ENCODE measurements at places on chromosomes 6 and 20.
A peak's percentile ranks its signal among the peaks of the same experiment; 100 is the strongest.

- no peak for DNase-seq
Observed at GRCh38 chr6:166903027-166903426, 53.3 kb downstream of the RNASET2 start.

DNA sequence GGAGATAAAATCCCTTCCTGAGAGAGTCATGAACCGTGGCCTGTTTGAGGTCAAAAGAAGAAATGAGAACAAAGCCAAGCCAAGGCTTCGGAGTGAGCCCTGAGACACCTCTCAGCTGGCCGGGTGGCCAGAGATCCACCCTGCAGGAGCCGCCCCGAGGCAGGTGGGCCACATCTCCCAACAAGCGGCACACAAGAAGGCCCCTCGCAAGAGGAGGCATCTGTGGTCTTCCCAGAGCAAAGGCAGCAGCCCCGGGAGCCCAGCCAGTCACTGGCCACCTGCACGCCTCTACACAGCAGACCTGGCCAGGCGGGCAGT lies 30.9 kb upstream of the AFDN start:
- no peak for DNase-seq

DNA sequence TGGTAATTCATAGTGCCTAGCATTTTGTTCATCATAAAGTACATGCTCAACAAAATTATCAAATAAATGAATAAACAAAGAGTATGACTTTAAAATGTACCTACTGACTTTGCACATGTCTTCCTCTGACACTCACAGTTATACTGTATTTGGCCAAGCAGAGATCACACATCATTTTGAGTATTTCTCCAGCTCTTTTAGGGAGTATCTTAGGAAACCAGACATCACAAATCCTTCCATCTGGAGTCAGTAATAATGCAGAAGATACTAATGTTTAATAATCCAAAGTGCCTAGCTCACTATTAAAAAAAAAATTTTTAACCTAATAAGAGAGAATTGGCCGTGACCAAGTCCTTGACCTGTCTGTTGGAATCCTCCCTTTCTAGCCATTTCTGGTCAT lies 154.6 kb downstream of the ZNF217 start:
- no peak for DNase-seq

GRCh38 chr6:119533603-119534279 lies 184.2 kb upstream of the MAN1A1 start:
- DNase-seq, result peak; percentile 88

- DNase-seq, result no peak
Observed at GRCh38 chr6:56821005-56821432, 133.9 kb upstream of the BEND6 start.

DNA sequence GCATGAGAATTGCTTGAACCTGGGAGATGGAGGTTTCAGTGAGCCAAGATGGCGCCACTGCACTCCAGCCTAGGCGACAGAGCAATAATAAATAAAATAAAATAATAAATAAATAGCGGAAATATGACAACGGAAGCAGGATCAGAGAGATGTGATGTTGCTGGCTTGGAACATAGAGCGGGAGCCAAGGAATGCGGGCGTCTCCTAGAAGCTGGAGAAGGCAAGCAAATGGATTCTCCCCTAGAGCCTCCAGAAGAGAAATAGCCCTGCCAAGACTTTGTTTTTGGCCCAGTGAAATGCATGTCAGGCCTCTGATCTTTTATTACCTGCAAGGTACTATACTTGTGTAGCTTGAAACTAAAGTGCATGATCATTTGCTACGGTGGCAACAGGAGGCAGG lies 12.4 kb downstream of the KIAA1755 start:
- no peak for DNase-seq

DNA sequence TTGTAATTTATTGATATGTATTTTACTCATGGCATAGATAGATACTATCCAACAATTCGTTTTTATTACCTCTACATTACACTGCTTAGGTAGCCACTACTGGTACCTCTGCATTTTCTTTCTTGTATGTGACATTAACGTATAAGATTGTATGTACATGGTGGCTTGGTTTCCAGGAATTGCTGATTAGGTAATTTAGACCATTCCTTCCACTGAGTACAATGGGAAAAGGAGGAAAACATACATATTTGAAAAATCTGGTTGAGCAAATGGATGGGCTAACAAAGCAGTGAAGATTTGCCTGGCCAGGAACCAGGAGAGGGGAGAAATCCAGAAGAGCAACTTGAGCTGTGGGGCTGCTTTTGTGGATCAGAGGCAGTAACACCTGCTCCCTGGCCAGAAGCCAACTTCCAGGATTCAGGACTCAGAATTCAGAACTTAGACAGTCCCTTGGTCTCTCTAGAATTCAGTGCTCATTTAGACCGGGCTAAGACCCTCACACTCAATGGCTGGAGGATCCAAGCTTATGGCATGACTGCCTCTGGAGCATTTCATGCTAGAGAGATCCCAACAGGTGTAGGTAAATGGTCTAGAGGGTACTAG lies 17.9 kb upstream of the MICB start:
- DNase-seq, result no peak

- no peak for DNase-seq
Observed at GRCh38 chr6:93962566-93962965, 543.2 kb upstream of the EPHA7 start.

- peak; percentile 57 for DNase-seq
Observed at GRCh38 chr6:112839525-112839961, 492.4 kb downstream of the RFPL4B start.

GRCh38 chr20:48706116-48706656 lies 121.6 kb downstream of the PREX1 start:
- DNase-seq, result no peak

DNA sequence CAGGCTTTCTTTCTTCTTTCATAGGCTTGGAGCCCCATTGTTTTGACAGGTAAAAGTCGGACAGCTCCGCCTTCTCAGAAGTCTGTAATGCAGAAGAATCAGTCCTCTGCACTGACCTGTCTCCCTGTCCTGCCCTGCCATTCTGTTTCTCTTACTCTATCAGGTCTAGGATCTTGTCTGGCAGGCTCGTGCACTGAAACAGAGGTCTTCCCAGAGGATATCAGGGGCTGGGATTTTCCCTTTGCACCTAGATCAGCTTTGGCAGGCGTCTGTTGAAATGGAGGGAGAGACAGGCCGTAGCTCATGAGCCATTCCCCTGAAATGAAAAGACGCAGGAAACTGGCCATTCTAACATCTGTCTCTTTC lies 25.0 kb downstream of the KIF3B start:
- no peak for DNase-seq

- no peak for DNase-seq
Observed at GRCh38 chr20:21258411-21258810, 44.7 kb upstream of the XRN2 start.

GRCh38 chr20:57323034-57323433 lies 6.6 kb upstream of the SPO11 start:
- peak; percentile 21 for DNase-seq

DNA sequence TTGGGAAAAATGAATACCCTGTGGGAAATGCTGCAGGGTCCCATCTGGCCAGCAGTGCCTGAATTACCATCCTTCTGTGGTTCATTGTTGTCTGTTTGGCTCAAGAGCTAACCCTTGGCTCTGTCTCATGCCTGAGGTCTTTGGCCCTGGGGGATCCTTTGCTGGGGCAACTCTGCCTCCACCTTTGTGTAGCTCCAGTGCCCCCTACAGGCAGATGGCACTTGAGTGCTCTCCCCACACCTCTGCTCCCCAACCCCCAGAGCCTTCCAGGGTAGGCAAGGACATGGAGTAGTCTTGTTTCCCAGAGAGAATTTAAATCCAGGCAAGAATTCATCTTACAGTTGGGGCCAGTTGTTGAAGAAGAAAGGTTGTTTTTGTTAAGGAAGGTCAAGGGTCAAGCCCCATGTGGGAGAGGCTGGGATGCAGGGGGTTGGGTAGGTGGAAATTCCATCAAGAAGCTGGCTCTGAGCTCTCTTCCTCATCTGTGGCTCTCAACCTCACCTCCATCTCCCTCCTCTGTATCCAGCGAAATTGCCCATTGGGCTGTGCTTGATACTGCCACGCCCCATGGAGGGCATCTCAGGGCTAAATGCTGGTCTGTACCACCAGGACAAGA lies 44.2 kb downstream of the ZNF831 start:
- DNase-seq, result peak; percentile 51

Measured in ELR (cell line).